ENCODE measurements at places on chromosomes 4 and X.

DNA sequence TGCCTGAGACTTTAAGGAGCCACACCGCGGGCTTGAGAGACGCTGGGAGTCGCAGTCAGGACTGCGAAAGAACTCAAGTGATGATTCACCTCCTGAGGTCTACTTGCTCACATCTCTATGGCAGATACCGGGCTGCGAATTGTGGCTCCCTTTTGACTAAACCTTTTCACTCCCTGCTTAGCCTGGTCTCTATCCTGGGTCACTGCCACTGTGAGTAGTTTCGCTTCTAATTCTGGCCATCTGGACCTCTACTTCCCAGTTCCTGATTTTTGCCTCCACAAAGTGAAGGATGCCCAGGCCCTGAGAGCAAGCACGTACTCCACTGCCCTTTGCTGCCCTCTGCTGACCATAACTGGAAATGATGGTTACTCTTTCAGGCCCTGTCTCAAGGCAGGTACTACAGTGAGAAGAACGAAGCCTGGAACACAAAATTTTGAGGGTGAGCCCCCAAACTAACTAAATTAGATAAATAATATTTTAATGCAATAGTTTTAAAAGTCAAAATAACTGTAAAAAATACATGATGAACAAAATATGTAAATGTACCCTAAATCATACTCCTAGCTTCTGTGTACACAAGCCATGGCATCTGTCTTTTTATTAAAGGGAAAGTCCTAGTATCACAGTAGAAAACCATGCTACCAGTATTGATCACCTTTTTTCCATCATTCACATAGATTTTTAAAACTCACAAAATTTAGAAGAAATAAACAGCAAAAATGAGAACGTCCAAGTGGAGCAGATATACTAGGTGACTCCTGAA is 16.7 kb downstream of the MAD2L1 start:
- DNase-seq = peak; percentile 90

GRCh38 chr4:80077639-80078038 is 4.6 kb upstream of the ANTXR2 start:
- DNase-seq = no peak

DNA sequence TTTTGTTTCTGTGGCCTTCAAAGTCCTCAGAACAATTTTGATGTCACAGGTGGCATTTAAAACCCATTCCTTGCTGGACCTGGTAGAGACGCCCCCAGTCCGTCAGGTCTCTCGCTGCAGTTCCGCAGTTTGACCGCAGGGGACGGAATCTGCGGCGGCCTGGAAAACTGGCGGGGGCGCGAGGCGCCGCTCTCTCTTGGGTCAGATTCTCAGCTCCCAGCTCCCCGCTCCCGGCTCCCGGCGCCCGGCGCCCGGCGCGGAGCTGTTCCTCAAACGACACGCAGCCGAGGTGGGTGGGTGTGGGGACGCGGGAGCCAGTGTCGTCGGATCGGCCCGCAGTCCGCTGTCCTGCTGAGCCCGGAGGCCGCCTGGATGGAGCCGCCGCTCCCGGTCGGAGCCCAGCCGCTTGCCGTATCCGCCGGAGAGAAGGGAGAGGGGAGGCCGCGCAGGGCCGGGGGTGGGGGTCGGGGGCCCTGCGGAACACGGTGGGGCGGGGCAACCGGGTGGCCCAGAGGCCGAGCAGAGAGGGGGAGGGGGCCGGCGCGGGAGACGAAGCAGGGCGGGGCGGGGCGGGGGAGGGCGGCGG is at the start of gene OCRL:
Gene OCRL (plus strand): TSS at position 192 of the 586 bp plus-strand sequence. CDS start 181 bp downstream, at position 373.
- DNase-seq = peak; percentile 90

GRCh38 chr4:100557306-100557705 is 39.5 kb upstream of the EMCN start:
- DNase-seq = no peak

DNA sequence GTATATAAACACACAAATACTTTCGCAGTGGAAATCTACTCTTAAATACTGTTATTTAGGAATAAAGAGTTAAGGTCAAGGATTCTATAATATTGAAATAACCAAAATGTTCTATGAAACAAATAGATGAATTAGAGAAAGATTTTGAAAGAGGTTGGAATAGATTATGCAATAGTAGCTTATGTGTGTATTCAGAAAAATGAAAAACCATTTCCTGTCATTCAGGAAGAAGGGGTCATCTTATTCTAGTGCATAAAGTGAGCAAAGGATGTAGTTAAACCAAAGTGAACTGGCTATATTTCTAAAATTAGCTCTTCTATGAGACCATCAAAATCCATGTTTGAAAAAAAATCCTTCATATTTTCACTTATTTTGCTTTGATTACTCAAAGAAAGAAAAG is 30.0 kb upstream of the MYOZ2 start:
- DNase-seq = no peak

DNA sequence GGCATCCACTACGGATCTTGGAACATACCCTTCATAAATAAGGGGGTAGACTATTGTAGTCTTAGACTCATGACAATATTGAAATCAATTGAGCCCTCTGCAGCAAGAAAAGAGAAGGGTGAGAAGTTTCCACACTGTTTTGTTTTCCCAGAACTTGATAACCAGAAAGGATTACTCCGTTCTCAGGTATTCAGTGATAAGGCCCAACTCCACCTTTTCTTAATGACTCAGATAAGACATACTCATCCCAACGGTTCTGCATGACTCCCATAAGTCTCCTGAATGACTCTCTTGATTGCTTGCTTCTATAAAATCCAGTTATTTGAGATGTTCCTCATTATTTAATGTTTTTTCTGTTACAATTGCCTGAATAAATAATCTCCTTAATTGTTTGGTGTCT is 111.7 kb downstream of the PABPC4L start:
- DNase-seq = no peak

DNA sequence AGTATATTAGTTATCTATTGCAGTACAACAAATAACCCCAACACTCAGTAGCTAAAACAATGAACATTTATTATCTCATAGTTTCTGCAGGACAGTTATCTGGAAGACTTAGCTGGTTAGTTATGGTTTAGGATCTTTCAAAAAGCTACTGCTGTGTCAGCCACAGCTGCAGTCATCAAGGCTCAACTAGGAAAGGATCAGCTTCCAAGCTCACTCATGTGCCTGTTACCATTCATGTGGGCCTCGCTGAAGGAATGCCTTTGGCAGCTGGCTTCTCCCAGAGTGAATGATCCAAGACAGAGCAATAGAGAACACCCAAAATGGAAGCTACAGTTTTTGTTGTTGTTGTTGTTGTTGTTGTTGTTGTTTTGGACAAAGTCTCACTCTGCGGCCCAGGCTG is 13.5 kb upstream of the PRSS48 start:
- DNase-seq = no peak

DNA sequence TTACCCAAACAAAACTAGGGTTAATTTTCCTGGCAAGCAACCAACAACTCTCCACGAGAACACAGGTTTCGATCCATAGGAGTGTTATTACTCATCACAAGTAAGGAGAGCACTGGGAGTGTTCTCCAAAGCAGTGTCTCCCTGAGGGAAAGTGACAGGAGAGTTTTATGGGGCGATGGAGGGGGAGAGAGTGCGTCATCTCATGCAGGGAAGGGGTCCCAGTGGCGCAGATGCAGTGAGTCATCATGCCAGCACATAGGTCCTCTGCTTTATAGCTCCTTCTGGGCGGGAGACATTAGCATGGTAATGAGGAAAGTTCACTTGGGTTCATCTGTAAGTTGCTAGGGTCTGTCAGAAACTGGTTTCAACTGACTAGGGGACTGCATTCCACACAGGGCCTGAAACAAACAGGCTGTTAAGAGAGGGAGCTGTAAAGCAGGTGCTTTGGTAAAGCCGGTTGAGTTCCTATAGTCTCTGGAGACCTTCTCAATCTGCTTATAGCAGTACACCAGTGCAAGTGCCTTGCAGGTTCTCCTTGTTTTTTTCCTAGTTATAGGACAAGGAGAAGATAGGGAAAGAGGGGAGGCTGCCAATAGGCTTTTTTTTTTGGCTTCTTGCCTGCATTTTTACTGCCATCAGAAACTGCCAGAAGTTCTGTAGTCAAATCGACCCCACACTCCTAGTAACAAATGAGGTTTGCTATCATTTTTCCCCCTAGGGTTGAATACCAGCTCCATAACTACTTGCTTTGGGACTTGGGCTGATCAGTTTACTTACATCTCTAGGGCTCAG is 12.8 kb upstream of the BOD1L1 start:
- no peak for DNase-seq

- no peak for DNase-seq
Observed at GRCh38 chrX:21806691-21807090, 32.7 kb upstream of the MBTPS2 start.

DNA sequence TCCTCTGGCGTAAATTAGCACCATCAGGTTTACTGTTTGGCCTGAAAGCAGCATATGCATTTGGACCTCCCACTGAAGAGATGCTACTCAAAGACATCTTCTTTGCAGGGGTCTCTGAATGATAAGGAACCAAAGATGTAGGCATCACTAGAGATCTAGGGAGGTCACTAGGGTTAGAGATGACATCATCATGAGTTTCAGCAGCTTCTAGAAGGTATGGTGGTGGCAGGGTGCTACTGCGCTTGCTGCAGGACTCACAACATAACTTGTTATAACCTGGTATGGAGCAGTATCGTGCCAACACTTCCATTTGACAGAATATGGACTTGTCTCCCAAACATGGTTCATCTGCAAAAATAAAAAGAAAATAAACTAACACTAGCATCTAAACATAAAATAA is 251.6 kb downstream of the NPFFR2 start:
- DNase-seq = no peak

GRCh38 chrX:55714161-55714560 is 3.4 kb upstream of the RRAGB start:
- DNase-seq = peak; percentile 38

GRCh38 chr4:21507439-21507838 is 441.1 kb downstream of the KCNIP4 start:
- no peak for DNase-seq

- DNase-seq = no peak
Observed at GRCh38 chr4:108473163-108473720, 147.1 kb upstream of the RPL34 start.

- DNase-seq = no peak
Observed at GRCh38 chr4:169207436-169208089, 63.2 kb downstream of the SH3RF1 start.

GRCh38 chr4:74878323-74878722 is 54.6 kb upstream of the PARM1 start:
- no peak for DNase-seq

DNA sequence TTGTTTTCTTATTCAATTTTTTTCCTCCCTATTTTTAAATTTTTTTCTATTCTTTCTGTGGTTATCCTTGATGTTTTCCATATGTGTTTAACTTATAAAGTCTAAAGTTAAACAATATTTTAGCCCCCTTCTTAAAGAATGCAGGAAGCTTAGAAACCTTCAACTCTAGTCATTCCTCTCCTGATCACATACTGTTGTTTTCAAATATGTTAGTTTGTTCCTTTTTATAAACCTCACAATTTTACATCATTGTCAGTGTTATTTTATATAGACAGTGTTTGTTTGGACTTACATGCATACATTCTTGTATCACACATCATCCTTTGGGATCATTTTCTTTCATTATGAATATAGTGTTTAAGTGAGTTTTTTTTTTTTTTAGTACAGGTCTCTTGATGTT is 31.6 kb downstream of the KANTR start:
- no peak for DNase-seq

GRCh38 chr4:186979961-186980745 is 256.5 kb upstream of the FAT1 start:
- no peak for DNase-seq

- no peak for DNase-seq
Observed at GRCh38 chrX:67872958-67873357, 329.1 kb downstream of the AR start.

DNA sequence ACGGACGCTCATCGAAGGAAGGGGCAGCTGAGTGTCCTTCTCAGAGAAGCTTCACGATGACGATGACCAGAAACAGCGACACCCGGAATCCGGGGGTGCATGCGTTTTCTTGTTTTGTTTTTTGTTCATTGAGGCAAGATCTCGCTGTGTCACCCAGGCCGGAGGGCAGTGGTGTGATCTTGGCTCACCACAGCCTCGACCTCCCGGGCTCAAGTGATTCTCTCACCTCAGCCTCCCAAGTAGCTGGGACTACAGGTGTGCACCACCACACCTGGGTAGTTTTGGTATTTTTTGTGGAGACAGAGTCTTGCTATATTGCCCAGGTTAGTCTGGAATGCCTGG is 19.8 kb downstream of the DGKQ start:
- DNase-seq = no peak

GRCh38 chr4:128471576-128471975 is 184.0 kb upstream of the PGRMC2 start:
- DNase-seq = no peak

- DNase-seq = no peak
Observed at GRCh38 chrX:13266641-13267345, 53.1 kb downstream of the ATXN3L start.

DNA sequence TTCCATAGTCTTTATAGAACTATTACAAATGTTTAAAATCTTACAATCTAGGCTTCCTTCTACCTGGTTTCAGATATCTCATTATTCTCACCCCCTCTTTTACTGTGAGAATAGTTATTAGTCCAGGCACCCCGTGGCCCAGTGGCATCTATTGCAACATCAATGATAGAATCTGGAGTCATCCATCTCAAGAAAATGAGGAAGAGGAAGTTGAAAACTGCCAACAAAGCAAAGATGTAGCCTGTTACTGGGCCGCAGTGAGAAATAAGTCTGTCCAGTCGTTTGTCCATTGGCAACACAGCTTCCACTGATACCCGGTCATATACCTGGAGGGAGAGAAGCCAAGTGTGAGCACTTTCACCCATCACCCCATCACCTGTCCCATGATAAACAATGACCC is 6.0 kb upstream of the ASB11 start:
- DNase-seq = peak; percentile 65

DNA sequence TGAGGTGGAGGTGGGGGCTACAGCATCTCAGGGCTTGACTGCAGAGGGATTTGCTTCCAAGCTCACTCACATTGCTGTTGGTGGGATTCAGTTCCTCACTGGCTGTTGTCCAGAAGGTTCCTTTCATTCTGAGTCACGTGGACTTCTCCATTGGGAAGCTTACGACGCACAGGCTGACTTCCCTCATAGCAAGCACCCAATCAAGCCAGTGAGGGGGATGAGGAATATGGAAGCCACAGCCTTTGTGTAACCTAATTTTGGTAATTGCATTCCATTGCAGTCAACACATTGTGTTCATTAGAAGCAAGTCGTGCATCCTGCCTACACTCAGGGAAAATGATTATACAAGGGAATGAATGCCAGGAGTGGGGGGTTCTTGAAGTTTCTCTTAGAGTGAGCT is 32.7 kb upstream of the MXRA5 start:
- no peak for DNase-seq

DNA sequence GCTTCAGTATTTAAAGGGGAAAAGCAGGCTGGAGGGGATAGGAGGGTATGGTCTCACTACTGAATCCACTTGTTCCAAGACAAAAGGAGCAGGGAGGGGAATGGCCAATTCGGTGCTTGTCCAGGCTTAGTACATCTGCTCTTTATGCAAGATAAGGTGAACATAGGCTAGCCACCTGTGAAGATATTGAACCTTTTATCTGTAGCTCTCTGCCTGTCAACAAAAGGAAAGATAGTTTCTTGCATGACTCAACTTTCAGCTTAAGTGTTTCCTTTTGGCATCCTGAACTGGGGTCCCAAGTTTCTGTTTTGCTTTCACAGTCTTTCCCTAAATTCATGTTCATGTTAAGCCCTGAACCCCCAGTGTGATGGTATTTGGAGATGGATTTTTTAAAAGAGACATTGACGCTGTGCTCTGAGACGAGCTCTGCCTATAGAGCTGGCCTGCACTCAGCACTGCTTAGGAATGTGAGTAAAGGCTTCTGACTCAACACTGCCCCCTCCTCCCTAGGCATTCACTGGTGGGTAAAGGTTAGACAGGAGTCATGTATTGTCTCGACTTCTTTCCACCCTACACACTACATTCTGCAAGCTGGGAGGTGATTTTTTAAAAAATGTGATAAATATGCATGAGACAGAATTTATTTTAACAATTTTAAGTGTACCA is 28.2 kb downstream of the FAM149A start:
- DNase-seq = no peak

All from KBM-7 (cell line).